Dorsolateral prefrontal cortex (tissue), 122 donors: ENCODE measurements at places on chromosomes 12 and 14.

DNA sequence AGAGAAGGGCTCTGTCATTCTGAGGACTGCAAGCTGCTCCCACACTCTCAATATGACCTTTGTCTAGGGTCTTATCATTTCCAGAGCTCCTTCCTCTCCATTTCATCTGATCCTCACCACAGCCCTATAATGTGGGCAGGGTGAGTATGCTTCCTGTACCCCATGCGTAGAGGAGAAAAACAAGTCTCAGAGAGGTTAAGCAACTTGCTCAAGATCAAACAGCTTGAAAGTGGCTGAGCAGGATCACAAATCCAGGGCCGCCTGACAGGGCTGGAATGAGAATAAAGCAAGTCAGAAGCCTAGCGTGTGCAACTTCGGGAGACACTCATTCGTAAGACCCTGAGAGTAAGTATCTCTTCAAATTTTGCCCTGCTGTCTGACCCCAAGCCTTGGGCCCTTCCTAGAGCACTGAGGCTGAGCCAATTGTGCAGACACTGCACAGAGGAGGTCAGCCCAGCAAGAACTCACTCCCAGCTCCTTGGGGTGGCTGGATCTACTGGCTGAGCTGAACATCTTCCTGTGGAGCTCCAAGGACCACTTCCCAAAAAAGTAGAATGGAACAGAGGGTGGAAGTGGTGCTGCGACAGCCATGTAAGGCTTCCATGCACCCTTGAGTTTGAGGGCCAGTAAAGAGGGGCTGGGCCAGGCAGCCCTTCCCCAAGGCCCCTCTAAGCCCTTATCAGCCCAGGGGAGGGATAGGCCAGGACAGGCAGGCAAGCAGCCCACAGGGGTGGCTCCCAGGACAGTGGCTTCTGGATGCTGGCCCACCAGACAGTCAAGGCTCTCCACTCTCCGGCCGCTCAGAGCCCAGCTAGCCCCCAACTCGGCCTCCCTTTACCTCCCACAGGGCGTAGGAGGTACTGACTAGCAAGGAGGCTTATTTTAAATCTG lies 10.5 kb downstream of the ZFP36L1 start:
- DNase-seq = no peak

GRCh38 chr14:34742270-34743115 lies 28.1 kb upstream of the CFL2 start:
- DNase-seq = no peak

DNA sequence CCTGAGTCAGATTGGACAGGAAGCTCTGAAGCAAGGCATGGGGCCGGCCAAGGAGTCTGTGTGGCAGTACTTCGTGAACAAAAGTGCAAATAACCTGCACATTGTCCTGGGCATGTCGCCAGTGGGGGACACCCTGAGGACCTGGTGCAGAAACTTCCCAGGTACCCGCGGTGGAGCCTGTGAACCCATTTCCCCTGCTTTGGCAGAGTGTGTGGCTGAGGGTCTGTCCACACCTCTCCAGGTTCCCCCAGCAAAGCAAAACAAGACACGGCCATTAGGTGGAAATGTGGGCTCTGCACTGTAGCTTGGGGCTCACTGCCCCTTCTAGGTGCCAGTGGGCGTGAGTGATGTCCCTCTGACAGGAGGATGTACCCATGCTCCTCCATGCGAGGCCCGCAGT lies 79.4 kb downstream of the CCDC92 start:
- no peak for DNase-seq

DNA sequence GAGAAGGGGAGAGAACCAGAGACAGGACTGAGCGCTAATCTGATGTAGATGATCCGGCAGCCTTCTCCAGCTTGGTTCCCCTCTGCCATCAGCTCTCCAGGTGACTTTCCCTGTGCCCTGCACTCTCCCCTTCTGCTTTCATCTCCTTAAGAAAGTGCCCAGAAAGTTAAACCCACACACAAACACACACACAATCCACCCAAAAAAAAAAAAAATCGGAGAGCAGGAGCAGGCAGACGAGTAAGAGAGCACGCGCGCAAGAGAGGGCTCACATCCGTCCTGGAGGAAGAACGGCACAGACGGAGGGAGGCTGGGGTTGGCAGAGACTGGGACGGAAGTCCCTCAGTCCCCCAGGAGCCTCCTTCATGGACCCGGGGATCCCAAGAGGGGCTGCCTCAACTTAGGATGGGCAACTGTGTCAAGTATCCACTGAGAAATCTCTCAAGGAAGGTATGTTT lies 9.8 kb downstream of the CABP1 start:
- no peak for DNase-seq

DNA sequence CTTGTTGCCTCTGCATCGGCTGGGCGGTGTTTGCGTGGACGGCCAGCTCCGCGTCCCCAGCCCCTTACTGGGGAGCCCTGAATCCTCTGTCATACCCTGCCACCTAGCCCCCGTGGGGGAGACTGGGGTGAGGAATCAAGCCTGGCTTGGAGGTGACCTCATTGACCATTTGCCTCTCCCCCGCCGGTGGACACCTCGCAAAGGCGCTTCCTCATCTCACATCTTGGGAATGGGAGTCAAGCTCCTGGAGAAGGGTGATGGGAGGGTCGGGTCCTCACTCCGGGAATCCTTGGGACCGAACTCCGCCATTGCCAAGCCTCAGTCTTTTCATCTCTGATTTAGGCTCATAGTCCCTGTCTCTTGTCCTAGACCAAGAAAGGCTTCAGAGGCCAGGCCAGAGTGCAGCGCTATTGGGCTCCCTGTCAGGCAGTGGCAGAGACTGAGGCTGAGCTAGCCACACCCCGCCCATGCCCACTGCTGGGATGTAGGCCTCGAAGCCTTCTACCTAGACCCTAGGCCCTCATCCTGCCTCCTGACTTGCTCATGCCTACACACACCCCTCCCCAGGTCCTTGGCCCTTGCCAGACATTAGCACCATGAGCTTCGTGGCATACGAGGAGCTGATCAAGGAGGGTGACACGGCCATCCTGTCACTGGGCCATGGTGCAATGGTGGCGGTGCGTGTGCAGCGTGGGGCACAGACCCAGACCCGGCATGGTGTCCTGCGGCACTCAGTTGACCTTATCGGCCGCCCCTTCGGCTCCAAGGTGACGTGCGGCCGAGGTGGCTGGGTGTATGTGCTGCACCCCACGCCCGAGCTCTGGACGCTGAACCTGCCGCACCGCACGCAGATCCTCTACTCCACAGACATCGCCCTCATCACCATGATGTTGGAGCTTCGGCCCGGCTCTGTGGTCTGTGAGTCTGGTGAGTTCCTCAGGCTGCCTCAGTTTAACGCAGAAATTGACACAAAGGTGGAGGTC lies 678 bp downstream of the TRMT61A start:
- DNase-seq = no peak

DNA sequence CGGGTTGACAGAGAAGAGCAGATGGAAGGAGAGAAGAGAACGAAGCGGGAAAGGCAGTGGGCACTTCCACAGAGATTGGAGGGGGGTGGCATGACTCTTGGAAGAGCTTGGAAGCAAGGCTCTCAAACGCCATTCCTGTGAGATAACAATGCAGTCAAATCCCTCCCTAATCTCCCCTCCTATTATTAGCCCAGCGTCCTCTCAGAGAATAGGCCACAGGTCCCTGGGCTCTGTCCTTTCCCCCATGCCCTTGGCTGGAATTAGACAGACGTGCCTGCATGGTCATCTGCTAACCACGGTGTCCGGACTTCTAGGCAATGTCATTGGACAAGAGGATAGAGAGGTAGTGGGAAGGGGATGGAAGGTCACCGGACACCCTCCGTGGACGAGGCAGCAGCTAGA lies 8.0 kb upstream of the MYH7 start:
- DNase-seq = no peak

- no peak for DNase-seq
Observed at GRCh38 chr12:25130741-25131188, 64.2 kb downstream of the DNAI7 start.

DNA sequence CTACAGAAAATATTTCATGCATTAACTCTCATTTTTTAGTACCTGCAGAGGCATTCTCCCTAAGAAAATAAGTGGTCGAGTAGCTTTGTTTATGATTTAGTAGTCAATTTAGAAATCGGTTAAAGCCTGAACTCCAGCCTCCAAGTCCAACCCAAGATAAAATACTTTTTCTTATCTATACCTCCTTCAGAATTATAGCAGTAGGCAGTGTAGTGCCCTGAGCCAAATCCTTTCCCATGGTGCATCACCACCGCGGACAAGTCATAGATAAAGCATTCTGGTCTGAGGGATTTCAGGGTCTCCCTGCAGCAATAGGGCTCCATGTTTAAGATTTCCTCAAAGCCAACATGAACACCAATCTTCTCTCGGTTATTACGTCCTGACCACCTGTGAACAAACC lies 30.5 kb downstream of the USP44 start:
- no peak for DNase-seq

GRCh38 chr14:56998728-56999127 lies 188.4 kb upstream of the OTX2 start:
- DNase-seq = no peak

- no peak for DNase-seq
Observed at GRCh38 chr12:50569876-50570275, 65.1 kb downstream of the DIP2B start.

- DNase-seq = no peak
Observed at GRCh38 chr12:122730215-122731014, at the start of gene HCAR1. HCAR1 (minus strand) TSS chr12:122730844; CDS start chr12:122730339, 505 bp downstream.
